CD4-positive, alpha-beta T cell (primary cell): ENCODE measurements at places on chromosomes 6 and 20.

DNA sequence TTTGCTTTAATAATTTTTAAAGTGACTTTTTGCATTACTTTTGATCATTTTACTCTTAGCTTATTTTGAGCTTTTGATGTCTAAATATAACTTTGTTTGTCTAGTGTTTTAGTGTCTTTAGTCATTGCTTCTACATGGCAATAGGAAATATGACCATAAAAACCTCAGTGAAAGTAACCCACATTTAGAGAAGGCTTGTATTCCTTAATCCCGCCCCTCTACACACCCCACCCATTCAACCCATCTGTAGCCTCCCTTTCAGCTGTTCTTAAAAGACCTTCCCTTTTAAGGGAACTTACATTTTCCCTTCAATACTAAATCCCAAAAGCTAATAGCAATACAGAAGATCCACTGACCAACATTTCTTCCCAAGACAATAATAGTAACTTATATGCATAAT lies 225.4 kb downstream of the LAMA2 start:
- no peak for DNase-seq

DNA sequence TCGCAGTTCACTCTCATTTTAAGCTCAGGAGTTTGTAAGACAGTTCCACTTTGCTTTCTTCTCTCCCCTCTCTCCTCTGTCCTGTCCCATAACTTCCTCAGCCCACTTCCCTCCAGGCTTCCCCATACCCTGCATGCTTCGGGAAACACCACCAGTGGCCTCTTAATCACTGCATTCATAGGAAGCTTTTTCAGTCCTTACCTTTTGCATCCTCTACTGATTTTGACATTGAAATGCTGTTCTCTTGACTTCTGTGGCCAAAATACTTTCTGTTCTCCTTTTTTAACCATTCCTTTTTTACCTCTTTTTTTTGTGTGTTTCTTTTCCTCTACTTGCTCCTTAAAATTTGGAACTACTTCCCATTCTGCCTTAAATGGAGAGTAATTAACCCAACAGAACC lies 69.7 kb downstream of the HIVEP1 start:
- DNase-seq: no peak

- DNase-seq: no peak
These were observed 161.2 kb downstream of the KCNQ5 start for GRCh38 chr6:72783035-72783434.

- no peak for DNase-seq
These were observed 36.8 kb upstream of the ME1 start for GRCh38 chr6:83467620-83468036.

GRCh38 chr6:150651808-150652470 lies 52.3 kb downstream of the PLEKHG1 start:
- DNase-seq: no peak

DNA sequence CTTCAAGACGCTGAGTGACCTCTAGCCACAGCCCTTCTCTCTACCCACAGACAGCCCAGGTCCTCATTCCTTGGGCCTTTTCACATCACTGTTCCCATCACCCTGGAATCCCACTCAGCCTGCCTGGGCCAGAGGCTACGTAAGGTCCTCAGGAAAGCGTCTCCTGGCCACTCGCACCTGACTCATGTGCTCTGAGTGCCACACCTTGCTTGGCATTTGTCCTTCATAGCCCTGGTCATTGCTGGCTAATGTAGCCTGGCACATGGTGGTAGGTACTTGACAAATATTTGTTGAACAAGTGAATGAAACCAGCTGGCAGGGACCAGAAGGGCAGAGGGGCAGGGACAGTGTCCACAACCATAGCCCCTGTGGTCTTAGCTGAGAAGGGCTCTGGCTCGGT lies 50.6 kb upstream of the FANCE start:
- no peak for DNase-seq

DNA sequence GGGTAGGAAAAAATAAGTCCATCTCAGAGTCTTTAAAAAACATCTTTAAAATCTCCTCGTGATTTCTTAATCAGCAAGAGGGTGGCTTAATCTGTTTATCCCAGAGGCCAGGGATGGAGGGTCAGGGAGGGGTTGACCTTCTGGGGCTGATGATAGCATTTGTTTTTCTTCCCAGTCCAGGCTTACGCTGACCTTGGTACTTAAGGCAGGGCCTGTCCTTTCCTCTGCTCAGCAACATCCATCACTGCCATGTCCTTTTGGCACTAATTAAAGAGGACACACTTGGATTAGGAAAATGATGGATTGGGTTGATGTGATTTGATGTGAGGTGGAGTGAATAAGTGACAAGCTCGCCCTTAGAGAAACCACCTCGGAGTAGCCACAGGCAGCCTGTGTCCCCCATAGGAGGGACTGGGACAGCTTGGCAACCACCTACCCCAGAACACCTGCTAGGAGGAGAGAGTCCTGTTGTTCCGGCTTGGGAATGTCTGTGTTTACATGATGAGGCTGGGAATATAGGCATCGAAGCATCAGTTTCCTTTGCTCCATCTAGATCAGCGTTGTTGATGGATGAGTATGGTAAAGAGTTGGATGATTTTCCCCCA lies 44.2 kb downstream of the PHACTR3 start:
- DNase-seq: no peak

GRCh38 chr6:70198785-70199184 lies 104.1 kb downstream of the COL9A1 start:
- DNase-seq: no peak

DNA sequence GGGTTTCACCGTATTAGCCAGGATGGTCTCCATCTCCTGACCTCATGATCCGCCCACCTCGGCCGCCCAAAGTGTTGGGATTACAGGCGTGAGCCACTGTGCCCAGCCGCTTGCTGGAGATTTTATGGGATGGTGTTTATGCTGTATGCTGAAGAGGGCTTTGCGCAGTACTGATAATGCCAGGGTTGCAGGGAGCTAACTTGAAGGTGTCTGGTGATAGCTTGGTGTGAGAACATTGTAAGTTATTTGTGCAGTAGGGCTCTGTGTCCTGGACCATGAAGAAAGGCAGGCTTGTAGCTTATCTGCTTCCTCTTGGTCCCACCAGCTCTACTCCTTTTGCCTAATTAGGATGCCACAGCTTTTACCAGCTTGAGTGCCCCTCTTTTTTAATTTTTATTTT lies 157.0 kb upstream of the DTNBP1 start:
- no peak for DNase-seq

- DNase-seq: no peak
These were observed 75.9 kb downstream of the MYLK4 start for GRCh38 chr6:2674857-2675256.

GRCh38 chr6:82611751-82612150 lies 248.1 kb downstream of the TPBG start:
- DNase-seq: no peak

- DNase-seq: no peak
These were observed 54.9 kb downstream of the CDH22 start for GRCh38 chr20:46253391-46253790.

- no peak for DNase-seq
These were observed 802 bp downstream of the PEX7 start for GRCh38 chr6:136823128-136823660.

DNA sequence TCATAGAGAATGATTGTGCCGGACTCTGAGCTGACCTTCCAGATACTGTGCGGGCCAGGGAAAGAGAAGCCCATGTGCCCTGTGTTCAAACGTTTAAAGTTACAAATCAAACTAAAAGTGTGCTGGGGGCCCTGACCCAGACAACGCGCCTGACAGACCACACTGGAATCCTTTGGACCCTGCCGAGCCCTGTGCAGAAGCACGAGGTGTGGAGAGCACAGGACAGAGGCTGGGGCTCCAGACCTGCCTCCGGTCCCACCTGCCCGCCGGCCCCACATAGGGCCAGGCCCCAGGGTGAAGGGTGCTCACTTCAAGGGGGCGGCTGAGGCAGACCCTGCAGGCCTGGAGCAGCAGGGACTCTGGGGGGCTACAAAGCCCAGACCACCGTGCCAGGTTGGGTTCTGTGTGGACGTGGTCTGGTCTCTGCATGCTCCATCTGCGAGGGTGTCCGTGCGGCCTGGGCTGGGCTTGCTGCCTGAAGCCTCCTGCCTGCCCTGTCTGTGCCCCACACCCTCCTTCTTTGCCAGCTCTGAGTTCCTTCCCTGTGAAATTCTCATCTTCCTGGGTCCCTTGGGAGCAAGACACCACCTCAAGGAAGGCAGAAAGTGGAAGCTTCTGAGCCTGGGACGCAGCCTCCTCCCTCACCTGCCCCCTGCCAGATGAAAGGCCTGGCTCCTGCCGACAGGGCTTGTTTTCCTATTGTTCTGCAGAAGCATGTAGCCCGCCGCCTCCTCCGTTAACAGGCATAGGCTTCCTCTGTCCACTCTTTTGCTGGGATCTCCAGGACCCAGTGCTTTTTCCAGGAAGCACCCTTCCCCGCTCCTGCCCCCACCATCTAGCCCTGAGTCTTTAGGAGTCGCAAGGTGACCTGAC lies 186.2 kb downstream of the ERMARD start:
- DNase-seq: no peak

GRCh38 chr6:34806738-34807453 lies 15.0 kb downstream of the BLTP3A start:
- no peak for DNase-seq

- DNase-seq: no peak
These were observed 145.1 kb upstream of the ZNF184 start for GRCh38 chr6:27617700-27618689.

DNA sequence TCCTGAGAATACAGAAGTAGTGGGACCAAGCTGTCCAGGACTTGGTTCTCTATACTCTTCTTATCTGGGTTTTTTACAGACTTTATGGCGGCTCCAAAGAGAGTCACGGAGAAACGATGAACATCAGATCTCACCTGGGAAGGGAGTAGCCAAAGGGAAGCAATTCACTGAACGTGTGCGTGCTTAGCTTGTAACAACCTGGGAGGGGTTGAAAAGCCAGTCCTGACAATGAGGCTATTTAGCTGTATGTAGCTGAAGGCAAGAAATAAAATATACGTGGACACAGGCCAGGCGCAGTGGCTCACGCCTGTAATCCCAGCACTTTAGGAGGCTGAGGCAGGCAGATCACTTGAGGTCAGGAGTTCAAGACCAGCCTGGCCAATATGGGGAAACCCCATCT lies 18.2 kb upstream of the RBL1 start:
- no peak for DNase-seq

- DNase-seq: no peak
These were observed 71.7 kb upstream of the CEP85L start for GRCh38 chr6:118722829-118723813.

- no peak for DNase-seq
These were observed 52.0 kb downstream of the PSMG4 start for GRCh38 chr6:3310703-3311102.

GRCh38 chr20:25339608-25340007 lies 51.0 kb downstream of the ABHD12 start:
- no peak for DNase-seq

GRCh38 chr6:5632348-5632935 lies 371.1 kb downstream of the FARS2 start:
- DNase-seq: no peak

DNA sequence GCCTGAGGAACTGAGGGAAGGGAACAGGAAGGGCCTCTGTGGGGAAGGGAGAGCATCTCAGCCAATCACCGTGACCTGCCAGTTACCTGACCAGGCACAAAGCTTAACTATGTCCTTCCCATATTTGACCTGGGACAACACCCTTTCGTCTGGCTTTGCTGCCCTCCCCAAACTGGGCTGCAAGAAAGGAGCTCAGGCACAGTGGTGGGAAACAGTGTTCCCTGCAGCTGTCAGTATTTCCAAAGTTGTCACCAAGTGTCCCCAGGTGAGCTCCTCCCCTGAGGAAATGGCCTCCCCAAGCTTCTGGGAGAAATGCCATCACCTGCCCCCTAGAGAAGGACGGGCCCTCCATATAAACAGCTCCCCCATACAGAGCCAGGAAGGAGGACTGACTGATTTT lies 17.9 kb downstream of the NCR2 start:
- DNase-seq: no peak

DNA sequence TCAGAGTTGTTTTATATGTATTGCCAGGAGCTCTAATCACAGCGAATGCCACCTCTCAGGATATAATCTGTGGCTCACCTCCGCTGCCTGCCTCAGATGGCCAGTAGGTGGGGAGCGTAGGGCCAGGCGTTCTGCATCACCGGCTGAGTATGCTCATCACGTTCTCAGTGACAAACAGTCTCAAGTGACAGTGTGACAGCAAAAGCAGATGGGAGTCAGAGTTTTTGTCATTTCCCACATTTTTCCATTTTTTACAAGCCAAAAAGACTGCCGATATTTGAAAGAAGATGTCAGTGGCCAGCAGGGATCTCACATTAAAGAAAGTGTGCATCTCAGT lies 208.7 kb downstream of the ALDH8A1 start:
- DNase-seq: no peak

DNA sequence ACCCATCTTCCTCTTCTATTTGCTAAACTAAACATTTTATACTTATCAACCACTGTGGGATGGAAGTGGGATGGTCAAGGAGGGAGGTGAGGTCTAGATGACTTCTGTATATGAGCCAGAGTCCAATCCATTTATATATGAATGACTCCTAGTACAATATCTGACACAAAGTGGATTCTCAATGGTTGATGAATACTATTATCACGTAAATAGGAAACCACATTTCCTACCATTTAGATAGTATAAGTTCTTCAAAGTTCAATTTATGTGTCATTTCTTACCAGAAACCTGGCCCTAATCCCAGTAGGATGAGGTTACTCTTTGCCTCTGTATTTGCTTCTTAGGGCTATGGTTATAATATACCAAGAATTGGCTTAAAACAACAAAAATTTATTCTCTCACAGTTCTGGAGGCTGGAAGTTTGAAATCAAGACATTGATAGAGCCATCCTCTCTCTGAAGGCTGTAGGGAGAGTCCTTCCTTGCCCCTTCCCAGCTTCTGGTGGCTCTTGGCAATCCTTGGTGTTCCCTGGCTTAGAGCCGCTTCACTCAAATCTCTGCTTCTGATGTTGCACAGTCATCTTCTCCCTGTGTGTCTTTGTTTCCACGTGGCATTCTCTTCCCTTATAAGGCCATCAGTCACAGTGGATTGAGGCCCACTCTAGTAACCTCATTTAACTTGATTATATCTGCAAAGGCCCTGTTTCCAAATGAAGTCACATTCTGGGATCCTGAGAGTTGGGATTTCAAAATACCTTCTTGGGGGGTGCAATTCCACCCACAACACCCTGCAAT lies 41.0 kb upstream of the RAB23 start:
- DNase-seq: no peak

DNA sequence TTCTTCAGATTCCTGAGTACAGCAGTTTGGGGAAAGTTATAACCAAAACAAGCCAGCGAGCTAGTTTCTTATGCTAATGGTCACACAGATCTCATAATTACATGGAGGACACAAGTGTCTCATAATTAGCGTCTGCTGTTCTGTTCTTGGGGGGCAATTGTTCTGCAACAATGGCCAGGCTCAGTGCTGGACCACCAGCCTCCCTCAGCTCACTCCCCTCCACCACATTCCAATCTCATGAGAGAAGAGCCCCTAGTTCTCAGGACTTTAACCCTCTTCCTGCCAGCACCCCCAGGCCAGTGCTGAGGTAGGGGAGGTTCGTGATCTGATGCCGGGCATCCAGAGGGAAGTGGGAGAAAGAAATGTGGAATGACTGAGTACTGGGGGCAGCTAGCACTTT lies 20.2 kb upstream of the TOX2 start:
- no peak for DNase-seq

GRCh38 chr6:143397227-143398222 lies 53.0 kb downstream of the ADAT2 start:
- DNase-seq: no peak

GRCh38 chr6:108133594-108134179 lies 32.1 kb upstream of the NR2E1 start:
- no peak for DNase-seq

GRCh38 chr6:75824160-75824559 lies 75.1 kb downstream of the MYO6 start:
- DNase-seq: no peak
